CD4-positive, alpha-beta T cell treated with Interferon gamma for 1 hour (primary cell): ENCODE measurements at places on chromosomes 6 and 20.

- no peak for DNase-seq
Observed at GRCh38 chr6:148138573-148138972, 204.1 kb upstream of the SASH1 start.

- no peak for DNase-seq
Observed at GRCh38 chr6:47484616-47485015, 7.0 kb downstream of the CD2AP start.

- no peak for DNase-seq
Observed at GRCh38 chr6:38915205-38915925, 133.2 kb upstream of the GLP1R start.

GRCh38 chr20:63622732-63623131 lies 4.2 kb downstream of the GMEB2 start:
- DNase-seq = no peak

- DNase-seq = no peak
Observed at GRCh38 chr6:132275066-132275970, 126.0 kb downstream of the MOXD1 start.

DNA sequence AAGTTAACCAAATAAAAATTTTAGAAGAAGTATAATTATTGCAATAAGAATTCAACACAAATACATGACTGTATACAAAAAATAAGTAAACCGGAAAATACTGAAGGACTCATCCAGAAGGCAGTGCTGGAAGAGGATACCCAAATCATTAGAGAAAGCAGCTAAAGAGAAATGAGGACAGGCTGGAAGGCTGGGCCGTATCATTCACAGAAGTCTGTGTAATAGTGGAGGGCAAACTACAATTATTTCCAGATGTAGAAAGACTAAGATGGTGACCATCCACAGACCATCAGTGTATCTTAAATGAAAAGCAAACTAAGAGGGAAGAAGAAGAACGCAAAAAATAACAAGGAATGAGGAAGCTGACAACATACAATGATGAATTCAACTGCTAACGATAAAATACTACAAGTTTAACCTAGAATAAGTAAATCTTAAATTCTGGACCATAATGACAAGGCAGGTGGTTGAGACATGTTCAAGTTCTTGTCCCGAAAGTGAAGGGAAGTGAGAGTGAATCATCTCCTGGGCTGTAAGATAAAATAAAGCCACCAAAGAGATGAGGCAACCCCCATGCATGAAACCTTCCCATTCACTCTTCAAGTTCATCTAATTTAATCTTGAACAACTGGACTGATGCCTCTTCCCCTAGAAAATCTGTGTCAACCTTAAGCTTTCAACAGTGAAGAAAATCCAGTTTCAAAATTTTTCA lies 71.5 kb downstream of the SLC23A2 start:
- DNase-seq = no peak

DNA sequence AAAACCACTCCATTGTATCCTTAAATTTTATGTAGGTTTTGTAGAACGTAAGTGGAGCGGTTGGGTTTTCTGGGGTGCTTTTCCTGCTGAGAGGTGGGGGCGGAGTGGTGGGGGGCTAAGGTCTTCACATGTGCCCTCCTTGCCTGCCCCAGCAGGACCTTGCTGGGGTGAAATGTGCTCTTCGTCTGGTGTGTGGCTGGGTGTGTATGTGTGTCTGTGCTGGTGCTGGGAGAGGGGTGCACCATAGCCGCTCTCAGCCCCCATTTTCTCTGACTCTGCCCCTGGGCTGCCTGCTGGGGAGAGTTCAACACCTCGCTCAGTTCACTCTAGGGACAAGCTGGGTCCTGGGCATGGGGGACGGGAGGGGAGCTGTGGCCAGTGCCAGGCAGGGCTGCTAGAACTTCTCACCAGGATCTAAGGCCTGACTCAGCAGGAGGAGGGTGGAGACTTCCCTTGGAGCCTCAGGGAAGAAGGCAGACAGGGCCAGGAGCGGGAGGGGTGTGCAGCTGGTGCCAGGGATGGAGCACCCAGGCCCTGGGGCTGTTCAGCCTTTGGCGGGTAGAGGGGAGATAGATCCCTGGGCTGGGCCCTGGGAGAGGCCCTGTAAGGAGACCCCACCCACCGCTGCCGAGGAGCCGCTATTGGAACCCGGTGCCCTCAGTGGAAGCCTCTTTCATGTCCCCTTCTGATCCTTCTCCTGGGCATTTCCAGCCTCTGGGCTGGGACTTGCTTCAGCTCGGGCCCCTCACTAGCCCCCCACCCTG lies 4.8 kb downstream of the SOX18 start:
- no peak for DNase-seq

DNA sequence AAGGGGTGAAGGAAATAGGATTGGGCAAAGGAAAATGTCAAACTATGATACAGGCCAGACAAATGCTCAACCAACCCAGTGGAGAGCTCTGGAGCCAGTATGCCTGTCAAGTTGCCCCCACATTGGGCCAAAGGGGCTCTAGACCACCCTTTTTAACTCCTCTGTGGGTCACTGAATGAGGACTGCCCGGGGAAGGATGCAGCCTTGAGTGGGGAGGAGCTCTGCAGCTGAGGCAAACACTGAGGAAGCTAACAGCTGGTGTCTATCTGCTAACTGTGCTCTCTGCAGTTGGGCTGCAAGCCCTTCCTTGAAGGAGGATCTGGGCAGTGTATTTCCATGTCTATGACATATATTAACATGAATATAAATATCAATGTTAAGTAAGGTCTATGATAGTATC lies 98.4 kb upstream of the PRSS16 start:
- no peak for DNase-seq

- DNase-seq = no peak
Observed at GRCh38 chr6:106149472-106150069, 63.4 kb downstream of the PRDM1 start.

DNA sequence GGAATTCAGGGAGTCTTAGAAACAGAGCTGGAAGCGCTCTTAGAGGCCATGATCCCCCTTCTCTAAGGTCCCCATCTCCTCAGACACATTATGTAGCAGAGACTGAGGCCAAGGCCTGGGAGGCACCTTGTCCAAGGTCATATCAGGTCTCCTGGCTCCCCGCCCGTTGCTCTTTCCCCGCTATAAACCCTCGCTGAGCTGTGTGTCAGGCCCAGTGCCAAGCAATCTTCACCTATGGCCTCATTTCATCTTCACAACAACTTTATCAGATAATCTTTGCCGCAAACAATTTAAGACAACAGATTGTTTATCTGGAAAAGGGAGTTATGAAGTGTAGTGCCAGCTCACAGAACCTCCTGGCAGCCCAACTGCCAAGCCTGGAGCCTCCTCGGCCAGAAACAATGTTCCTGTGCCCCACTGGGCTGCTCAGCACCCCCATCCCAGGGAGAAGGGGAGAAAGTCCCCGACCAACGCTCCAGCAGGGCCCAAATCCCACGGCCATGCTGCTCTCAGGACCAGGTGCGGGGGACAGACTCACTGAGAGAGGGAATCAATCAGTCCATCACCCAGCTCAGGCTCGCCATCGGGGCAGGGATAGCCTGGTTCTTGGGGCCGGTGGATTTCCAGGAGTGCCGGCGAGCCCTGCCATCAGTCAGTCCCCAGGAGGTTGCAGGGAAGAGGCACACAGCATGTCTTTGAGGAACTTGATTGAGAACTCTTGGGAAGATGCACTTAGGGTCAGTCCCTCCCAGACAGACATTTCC lies 16.9 kb upstream of the FANCE start:
- DNase-seq = no peak

GRCh38 chr6:150470960-150471665 lies 102.3 kb downstream of the IYD start:
- DNase-seq = no peak

- no peak for DNase-seq
Observed at GRCh38 chr6:155996151-155996550, 540.5 kb upstream of the NOX3 start.

DNA sequence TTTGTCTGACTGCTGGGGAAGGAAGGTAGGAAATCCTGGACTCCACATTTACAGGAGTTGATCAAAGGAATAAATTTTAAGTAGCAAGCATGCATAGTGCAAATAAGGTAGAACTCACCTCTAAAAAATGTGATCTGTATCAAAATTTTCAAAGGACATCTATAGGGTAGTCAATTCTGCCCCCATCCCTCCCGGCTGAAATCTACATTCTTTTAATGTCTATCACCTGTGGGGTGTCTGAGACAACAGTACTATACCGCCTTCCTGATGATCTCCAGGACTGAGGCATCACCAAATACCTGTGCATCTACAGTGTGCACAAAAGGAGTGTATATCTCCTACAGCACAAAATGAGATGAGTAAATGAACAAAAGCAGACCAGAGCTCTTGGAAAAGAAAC lies 19.9 kb downstream of the CPNE1 start:
- DNase-seq = no peak

GRCh38 chr6:125612345-125612846 lies 137.0 kb upstream of the HEY2 start:
- DNase-seq = no peak

GRCh38 chr20:33604084-33604990 lies 57.8 kb upstream of the C20orf144 start:
- DNase-seq = no peak

DNA sequence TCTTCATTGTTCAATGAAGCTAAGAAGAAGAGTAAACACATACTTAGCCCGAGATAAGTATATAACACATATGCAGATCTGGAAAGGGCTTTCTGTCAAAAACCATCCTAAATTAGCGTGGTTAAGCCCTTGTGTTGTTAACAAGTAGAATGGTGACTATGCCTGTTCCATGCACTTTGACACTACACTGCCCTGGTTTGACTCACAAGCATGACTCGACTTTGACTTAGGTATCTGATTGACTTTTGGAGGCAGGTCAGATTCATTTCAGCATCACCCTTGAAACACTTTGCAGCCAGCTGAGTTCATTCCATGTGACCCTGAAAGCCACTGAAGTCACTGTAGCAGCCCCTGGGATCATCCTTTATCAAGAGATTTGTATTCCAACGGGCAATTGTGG lies 239.8 kb downstream of the TBX18 start:
- DNase-seq = no peak

- no peak for DNase-seq
Observed at GRCh38 chr6:96157018-96157565, 141.3 kb downstream of the FUT9 start.

DNA sequence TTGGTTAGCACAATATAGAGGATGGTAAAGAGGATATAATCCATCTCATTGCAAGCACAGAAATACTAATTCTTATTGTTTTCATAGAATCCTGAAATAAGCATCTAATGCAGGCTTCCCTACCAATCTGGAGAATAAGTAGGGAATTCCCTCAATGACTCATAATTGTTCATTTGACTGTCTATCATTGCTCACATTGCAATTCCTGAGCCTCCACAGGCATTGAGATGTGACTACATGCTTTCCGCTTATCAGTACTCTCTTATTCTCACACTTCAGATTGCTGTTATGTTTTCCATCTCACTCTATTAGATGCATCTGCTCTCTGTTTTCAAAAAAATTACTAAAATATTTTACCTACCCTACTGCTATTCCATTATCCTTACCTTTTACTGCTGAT lies 216.2 kb upstream of the PRSS16 start:
- no peak for DNase-seq

DNA sequence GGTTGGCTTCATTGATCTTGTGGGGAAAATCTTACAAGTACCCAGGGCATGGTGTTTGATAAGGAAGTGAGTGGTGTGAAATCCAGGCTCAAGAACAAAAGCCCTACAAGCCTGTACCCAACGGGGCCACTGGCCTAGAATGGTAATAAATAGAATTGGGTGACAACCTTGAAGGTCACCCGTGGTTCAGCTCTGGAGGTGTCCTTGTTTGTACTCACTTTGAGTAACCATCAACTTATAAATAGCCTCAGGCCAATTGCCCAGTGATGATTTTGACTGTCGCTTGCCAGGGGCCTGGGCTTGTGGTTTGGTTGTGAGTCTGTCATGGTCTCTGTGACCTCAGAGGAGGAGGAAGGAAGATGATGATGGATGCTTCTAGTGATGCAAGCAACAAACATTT lies 87.8 kb downstream of the PHACTR3 start:
- no peak for DNase-seq

DNA sequence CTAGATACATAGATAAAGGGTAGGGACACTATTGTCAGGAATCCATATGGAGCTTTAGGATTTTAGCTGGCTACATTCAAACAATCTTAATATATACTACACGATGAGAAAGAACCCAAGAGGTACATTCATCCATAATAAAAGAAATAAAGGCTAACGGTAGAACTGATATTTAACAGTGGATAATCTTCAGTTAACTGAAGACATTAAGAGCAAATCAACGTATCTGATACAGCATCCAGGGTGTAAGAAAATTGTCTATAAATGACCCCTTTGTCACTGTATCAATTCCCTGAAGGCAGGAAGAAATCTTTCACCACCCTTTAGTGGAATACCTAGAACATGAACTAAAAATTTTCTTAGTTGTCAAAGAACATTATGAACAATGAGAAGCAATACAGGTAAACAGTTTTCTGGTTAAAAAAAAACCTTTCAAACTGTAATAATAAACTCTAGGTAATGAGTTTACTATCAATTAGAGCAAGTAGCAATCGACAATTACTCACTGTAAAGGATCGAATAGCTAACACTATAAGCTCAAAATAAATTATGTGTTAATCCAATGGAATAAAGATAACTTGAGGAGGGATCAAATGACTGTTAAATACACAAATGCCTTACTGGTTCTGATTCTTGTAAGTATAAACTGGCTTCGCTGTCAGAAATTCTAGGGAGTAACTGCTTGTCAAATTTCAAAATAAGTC lies 11.8 kb downstream of the ROMO1 start:
- no peak for DNase-seq

DNA sequence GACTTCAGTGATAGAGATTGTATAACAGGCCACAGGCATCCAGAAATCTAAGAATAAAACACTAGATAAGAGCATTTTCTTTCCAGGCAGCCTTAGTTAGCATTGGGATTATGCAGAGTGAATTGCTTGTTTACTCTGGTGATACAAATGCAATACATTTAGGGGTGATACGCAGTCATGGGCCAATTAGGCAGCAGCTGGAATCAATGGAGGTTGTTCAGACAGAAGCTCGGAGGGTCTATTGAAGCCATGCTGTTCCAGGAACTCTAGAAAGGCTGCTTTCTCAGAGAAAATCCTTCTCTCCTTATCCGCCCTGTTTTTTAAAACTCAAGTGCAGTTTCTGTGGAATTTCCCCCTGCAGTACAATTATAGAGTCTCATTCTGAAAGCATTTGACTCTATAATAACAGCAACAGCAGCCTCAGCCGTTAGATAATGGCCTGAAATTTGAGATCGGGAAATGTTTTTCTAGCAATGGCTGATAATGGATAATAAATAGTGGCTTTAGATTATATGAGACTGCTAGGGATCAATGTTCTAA lies 364.3 kb upstream of the HS3ST5 start:
- DNase-seq = no peak

GRCh38 chr6:44642870-44643522 lies 255.5 kb downstream of the CDC5L start:
- DNase-seq = peak; percentile 6

DNA sequence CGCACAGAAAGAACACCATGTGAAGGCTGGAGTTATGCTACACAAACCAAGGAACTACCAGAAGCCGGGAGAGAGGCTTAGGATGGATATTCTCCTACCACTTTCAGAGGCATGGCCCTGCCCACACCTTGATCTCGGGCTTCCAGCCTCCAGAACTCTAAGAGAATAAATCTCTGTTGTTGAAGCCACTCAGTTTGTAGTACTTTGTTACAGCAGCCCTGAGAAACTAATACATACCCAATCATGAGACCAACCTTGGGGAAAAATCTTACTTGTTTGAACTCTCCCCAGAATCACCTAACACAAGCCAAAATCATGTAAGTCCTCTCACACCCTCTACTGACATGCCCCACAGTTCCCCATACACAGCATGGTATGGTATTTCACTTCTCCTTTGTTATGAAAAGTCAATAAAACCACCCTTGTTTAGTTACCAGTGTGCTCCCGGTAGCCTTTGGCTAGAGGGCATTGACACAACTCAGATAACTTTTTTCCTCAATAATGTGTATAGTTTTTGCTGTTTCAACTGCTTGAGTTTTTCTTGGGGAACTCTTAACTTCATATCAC lies 40.7 kb upstream of the SLC2A12 start:
- no peak for DNase-seq
